ENCODE measurements at places on chromosomes 1 and 21.

GRCh38 chr1:63000508-63000907 lies 216.6 kb downstream of the ATG4C start:
- no peak for DNase-seq

GRCh38 chr21:32096411-32096810 lies 182.4 kb downstream of the MIS18A start:
- no peak for DNase-seq

DNA sequence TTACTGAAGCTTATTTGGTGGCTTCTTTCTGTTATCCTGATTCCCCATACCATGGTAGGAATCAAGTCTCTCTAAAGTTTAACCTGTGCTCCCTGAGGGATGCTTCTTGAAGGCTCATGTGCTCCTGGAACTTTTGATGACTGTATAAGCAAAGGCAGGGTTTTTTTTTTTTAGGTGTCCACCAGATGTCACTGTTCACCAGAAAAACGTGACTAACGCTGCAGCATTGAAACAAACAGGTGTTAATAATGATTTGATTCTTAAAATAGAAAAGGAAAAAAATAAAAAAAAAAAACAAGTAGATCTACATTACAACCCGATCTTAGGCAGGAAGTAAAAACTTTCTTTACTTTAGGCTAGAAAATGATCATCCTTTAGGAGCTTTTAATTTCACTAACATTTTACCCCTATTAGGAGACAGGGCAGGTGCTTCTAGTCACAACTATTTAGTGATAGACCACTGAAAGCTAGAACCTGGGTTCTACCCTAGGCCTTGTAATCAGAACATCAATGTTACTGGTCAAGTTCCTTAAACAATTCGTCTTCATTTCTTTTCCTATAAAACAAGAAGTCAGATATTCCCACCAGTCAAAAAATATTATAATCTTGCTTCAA lies 223.0 kb downstream of the PLA2G4A start:
- no peak for DNase-seq

DNA sequence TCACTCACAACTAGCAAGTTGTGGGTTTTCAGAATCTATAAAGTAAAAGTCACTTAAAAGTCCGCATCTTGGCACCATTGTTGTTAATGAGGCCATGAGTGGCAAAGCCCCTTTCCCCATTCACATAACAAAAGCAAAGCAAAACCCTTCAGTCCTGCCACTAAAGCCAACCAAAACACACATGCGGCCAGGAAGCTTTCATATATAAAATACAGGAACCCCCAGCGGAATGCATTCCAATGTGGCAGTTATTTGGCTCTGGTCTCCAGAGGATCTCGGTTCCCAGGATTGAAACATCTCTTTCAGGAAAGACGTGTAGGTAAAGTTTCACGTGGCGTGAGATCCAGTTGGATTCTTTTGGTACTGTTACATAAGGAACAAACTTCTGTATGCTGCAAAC lies 2.5 kb upstream of the LBR start:
- DNase-seq: no peak

DNA sequence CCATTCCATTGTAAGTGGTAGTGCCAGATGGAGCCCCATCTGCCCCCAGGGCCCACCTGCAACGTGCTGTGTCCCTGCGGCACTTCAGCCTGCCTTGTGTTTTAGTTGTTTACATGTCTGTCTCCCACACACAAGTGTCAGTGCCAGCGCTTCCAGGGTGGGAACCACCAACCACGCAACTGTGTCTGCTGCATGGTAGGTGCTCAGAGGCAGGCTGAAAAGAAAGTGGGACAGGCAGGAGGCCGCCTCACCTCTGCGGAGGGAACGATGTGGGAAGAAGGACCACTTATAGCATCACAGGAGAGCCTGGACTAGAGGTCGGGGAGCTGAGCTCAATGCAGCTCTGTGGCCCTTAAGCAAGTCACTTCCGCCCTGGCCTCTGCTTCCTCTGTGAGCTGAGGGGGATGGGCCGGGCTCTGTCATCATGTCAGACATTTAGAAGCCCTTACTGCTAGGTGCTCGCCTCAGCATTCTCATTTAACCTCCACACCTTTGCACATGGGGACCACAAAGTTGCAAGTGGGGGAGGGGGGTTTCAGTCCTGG lies 17.9 kb downstream of the SLC9A1 start:
- peak; percentile 88 for DNase-seq

DNA sequence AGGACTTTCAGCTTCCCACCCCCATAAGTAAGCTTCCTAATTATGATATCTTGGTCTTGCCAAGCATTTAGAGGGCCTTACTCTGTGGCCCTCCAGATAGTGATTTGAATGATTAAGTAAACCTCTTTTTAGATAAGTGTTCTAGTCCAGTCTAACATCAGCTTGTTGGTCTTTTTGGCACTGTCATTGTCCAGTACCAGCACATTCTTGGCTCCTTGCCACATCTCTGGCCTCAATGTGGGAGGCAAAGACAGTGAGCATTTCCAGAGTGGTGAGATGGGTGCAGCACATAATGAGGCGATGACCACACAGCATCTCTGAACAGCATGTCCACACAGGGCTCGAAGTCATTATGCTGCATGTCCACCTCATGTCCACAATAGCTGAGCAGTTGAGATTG lies 6.1 kb downstream of the CAPZA1 start:
- DNase-seq: no peak

- no peak for DNase-seq
Observed at GRCh38 chr1:153598309-153599172, 14.4 kb downstream of the S100A16 start.

DNA sequence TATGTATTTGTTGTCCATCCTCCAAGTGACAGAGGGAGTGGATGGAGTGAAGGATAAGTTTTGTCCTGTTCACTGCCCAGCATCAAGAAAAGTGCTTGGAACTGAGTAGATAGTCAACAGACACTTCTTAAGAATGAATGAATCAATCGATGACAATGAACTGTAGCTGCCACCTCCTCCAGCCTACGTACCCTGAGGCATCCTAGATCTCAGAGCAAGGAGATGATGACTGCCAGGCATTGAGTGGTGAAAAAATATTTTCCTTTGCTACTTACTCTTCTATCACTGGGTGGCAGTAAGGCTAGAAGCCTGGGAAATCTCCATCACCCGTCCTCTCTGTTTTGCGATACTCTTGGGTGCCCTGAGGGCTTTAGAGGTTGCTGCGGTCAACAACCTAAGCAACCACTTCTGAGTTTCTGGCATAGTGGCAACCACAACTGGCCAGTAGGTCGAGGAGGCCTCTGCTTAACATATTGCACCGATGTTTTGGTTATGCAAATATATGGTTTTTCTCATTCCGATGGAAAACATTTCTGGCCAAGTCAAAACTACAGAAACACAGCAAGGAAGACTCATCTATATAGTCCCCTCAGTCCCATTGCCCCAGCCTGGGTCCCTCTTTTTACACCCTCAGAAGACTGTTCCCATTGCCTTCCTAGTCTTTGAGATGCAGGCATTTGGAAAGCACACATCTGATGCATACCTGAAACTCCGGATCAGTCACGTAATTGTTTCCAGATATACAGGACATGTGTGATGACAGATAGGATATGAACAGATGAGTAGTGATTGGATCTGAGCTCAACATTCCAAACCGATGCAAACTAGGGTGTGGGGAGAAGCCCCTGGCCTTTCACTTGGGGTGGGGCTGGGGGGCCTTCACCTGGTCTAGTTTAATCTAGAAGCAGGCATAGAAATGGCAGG lies 136.8 kb downstream of the RUNX1 start:
- no peak for DNase-seq

- no peak for DNase-seq
Observed at GRCh38 chr1:182556279-182556678, 32.8 kb downstream of the RNASEL start.

GRCh38 chr1:174954073-174954460 lies 45.7 kb upstream of the CACYBP start:
- DNase-seq: no peak

GRCh38 chr1:183810756-183811544 lies 6.0 kb downstream of the RGL1 start:
- no peak for DNase-seq

DNA sequence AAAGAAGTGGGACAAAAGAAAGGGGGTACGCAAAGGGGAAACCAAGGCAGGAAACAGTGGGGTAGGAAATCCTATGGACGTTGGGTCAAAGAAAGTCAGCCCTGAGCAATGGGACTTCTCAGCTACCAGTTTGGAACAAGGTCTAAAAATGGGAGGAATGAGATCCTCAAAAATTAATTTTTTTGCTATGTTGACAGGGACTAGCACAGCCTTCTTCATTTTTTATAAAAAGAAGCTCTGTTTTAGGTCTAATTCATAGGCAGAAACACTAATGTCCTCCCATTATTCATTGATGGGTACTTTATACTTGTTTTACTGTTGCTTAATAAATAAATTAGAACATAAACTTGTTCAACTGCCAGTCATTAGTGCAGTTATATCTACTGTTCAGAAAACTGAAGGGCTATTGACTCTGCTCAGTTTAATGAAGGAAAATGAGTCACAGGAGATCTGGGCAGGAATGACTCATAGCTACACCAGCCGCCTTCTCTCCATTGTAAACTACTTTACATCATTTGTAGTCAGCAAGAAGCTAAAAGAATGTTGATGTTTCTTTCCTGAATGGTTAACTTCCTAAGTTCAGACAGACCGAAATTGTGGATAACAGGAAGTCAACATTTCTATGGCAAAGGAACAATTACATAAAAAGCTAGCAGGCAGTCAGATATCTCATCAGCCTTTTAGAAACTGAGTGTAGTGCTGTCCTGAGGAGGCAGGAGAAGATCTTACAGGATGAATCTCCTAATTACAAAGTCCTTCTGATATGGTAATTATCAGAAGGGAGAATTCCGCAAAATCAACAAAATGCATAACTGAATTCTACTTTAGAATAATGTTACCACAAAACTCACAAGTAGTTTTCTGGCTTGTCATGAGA lies 356.4 kb upstream of the PKN2 start:
- no peak for DNase-seq

DNA sequence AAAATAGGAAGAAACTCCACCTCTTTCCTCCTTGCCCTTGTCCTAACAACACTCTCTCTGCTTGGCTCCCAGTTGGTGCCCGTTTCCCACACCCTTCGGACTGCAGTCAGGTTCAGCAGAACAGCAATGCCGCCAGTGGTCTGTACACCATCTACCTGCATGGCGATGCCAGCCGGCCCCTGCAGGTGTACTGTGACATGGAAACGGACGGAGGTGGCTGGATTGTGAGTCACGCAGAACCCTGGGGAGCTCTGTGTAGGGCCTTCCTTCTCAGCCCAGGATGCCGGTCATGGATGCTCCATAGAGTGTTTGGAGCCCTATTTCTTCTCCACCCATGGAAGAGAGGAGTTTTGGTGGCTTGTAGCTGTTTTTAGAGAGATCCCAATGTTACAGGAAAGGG lies 60.9 kb downstream of the TNN start:
- no peak for DNase-seq

GRCh38 chr1:223659711-223660110 lies 5.8 kb downstream of the CAPN8 start:
- DNase-seq: no peak

DNA sequence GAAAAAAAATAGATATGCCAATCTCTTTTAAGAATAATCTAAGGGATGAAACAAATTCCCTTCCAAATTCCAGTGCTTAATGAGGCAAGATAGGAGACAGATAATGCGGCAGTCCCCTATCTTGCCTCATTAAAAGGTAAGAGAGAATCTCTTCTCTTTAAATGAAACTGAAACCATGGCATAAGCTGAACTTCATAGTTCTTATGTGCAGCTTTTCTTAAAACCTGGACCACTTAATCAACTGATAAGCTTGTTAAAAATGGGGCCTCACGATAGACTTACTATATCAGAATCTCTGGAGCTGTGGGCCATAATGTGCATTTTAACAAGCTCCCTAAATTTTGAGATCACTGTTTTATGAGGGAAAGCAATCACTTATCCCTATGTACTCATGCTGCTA lies 79.2 kb downstream of the NIBAN1 start:
- no peak for DNase-seq

GRCh38 chr1:97094247-97094972 lies 372.8 kb downstream of the PTBP2 start:
- no peak for DNase-seq

DNA sequence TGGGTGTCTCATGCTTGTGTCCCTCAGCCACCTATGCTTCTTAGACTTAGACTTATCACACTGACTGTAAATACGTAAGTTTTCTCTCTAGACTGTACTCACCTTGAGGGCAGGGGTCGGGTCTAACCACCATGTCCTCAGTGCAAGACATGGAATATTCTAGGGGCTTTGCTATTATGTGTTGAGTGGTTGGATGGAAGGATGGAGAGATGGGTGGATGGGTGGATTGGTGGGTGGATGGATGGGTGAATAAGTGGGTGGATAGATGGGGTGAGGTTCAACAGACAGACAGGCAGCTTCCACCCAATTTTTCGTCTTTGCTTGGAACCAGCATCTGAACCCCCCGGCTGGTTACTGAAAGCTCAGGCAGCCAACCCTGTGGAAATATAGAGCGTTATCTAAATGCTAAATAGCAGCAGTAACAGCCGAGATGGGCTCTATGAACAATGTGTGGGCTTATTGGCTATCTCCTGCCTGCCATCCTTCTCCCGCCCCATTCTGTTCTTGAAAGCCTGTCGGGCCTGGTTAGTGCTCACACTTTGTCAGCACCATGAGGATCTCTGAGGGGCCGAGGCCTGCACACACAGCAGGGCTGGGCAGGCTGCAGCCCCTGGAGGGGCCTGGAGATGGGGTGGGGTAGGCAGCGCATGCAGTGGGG lies 130.7 kb downstream of the ACTL8 start:
- no peak for DNase-seq

DNA sequence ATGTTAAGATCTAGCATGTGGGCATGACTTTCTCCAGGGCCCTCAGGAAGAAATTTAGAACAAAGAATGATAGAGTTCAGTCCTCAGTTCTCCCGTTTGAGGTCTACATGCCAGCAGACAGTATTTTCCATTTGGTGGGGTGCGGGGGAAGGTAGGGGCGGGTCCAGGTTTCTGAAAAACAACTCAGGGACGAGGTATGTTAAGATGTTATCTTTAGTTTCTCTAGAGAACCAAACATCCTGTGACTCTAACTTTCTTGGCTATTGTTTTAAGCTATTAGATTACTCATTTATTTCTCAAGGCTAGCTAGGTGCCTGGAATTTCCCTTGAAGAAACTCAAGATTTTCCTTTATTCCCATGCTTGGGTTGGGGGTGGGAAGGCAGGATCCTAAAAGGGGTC lies 42.3 kb upstream of the SYT14 start:
- DNase-seq: no peak

DNA sequence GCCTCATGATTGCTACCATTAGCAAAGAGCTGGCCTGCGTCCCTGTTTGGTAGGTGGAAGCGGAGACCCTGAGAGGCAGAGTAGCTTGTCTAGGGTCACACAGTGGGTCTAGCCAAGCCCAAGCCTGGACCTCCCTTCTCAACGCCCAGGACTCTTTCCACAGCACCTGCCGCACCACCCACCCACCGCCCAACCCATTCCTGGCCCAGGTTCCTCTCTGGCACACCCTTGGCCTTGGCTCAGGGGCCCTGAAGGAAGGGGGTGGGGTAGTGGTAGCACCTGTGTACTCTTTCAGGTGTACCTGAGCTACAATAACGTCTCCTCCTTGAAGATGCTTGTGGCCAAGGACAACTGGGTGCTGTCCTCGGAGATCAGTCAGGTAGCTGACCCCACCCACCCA lies 19.3 kb downstream of the FAM151A start:
- no peak for DNase-seq

- DNase-seq: no peak
Observed at GRCh38 chr1:113123737-113124136, 50.7 kb downstream of the LRIG2 start.

GRCh38 chr1:110209715-110210603 lies at the start of gene KCNC4:
KCNC4 (plus strand) TSS chr1:110210314; CDS start chr1:110211500, 1,186 bp downstream.
- DNase-seq: peak; percentile 71

- DNase-seq: no peak
Observed at GRCh38 chr1:85087659-85088407, 39.5 kb upstream of the MCOLN3 start.

GRCh38 chr1:1768249-1768992 lies 9.8 kb downstream of the NADK start:
- DNase-seq: no peak
